Activated T-helper 1 cell treated with Interleukin-2 at 50 U/mL for 16 hours (primary cell): ENCODE measurements at places on chromosomes 1 and 21.

GRCh38 chr1:104463126-104463697, 713.5 kb downstream of the AMY1C start:
- no peak for DNase-seq

DNA sequence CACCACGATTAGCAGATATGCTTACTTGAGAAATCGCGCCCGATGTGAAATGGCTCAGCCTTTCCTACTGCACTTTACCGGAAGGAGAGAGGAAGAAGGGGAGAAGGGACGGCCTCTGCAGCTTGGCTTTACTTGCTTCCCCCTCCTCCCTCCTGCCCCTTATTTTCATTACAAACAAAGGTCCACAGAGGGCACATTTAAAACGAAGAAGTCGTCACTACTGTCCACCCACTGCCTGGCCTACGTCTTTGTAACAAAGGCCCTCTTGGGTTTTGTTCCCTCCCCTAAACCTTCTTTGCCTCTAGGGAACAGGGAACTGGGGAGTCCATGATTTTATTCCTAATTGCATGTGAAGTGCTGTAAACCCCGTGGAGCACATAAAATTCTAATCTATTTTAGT, 308.5 kb downstream of the LMX1A start:
- no peak for DNase-seq

GRCh38 chr1:9691108-9691445, 39.5 kb downstream of the PIK3CD start:
- no peak for DNase-seq

DNA sequence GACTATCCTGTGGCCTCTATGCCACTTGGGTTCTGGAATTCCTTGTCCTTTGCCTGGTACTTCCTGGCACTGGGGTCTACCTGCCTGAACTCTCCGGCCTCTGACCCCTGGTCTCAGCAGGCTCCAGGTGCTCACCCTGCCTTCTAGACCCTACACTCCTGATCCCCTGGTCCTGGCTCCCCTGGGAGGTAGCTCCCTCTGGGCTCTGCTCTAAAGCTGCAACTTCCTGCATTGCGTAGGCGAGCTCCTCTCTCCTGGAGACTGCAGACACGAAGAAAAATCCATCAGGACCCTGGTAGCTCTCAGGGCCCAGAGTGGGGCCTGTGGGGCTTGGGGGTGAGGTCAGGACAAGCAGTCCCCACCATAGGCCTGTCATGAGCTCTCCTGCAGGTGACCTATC, 7.8 kb upstream of the PLEKHG5 start:
- no peak for DNase-seq

DNA sequence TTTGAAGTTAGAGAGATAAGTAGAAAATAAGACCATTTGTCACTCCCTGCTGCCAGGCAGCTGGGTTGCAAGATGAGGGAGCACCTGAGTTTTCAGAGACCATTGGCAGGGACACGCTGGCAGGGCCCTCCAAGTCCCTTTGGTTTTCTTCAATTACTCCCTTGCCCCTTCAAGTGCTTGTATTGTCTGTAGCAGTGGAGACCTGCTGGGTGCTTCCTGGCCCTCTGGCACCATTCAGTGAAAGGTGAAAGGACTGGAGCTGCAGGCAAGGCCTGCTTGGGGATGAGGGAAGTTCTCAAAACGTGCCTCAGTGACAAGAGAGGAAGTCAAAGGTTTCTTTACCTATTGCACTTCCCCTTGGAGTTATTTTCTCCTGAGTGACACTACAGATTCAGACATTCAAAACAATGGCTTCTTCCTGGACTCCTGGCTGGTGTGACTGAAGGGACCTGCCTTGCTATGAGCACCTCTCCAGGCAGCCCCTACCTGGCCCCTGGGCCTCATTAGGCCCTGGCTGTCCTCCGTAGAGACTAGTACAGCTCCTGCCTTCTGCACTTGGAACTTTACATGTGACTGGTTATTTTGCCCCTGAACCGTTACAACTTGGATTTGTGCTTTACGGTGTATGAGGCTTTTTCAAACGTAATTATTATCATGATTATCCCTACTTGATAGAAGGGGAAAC, 100.1 kb downstream of the C1orf21 start:
- DNase-seq: no peak

DNA sequence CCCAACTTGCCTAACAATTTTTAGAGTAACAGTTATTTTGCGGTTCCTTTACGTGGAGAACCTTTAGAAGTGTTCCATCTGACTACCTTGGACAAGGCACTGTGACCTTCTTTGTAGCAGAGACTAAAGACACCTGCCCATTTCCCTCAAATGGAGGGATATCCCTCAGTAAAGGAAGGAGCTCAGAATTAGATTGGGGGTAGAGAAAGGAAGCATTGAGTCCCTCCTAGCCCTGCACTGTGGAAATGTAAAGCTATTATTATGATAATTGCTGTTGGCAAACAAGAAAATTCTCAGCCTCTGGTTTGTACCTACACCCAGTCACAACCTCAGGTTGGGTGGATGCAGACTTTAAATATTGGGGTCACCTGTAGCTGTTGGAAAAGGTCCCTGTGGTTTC, 72.6 kb upstream of the MACF1 start:
- DNase-seq: no peak

DNA sequence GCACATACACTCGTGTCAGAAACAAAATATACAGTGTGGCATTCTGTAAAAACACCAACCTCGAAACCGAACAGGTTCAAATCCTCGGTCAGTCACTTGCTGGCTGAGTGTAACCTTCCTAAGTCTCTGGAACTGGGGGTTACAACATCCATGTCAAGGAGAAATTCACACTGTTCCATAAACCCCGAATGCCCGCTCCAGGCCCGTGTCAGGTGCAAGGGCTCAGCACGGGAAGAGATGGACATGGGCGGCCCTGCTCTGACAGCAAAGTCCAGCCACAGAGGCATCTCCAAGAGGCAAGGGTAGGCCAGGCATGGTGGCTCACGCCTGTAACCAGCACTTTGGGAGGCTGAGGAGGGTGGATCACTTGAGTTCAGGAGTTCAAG, 79.5 kb downstream of the SLC66A1 start:
- no peak for DNase-seq

DNA sequence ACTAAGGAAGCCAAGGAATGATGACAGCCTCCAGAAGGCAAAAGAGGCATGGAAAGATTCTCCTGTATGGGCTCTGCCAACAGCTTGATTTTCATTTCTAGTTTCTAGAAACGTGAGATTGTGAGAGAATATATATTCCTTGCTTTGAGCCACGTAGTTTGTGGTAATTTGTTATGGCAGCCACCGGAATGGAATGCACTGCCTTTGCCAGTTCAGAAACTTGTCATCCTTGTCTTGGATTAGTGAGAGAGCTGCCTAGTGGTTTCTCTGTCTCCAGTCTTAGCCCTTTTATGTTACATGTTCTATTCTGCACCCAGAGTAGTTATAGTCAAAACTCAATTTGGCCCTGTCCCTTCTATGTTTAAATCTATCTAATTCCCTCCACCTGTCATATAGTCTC, 216.0 kb upstream of the PTGFR start:
- DNase-seq: no peak

- DNase-seq: no peak
Measured at GRCh38 chr1:213688655-213689054, 299.1 kb upstream of the PROX1 start.

DNA sequence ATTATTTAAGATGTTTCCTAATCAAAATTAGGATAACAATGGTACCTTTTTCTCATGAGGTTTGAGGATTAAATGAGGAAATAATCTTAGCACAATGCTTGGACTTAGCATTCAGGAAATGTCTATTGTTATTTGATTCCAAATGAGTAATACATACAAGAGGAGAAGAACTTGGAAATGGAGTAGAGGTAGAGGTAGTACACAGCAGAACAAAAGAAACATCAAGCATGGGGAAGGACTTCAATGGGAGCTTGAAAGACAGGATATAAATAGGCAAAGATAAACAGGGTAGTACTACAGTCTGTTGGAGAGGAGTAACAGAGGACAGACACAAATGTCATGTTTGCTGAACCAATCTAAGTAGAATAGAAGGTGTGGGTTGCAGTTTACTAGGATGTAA, 59.5 kb upstream of the RGS2 start:
- DNase-seq: no peak

DNA sequence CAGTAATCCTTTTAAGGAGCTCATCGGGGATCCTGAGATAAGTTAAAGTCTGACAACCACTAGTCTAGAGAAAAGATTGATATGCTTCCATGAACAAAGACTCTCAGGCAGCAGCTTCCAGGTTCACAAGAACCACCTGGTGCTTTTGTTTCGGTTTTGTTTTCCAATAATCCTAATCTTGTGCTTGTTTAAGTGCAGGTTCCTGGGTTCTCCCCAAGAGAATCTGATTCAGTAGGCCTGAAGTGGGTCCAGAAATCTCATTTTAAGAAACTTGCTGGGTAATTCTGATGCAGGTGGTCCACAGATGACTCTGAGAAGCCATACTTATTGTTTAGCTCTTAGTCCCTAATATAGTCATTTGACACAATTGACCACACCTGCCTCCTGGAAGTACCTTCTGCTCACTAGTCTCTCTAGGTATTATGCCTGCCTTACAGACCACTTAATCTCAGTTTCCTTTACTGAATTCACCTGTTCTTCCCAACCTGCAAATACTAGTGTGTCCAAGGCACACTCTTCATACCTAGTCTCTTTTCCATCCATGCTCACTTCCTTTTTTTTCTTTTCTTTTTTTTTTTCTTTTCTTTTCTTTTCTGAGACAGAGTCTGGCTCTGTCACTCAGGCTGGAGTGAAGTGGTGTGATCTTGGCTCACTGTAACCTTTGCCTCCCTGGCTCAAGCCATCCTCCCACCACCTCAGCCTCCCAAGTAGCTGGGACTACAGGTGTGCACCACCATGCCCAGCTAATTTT, 20.5 kb upstream of the FRRS1 start:
- no peak for DNase-seq

DNA sequence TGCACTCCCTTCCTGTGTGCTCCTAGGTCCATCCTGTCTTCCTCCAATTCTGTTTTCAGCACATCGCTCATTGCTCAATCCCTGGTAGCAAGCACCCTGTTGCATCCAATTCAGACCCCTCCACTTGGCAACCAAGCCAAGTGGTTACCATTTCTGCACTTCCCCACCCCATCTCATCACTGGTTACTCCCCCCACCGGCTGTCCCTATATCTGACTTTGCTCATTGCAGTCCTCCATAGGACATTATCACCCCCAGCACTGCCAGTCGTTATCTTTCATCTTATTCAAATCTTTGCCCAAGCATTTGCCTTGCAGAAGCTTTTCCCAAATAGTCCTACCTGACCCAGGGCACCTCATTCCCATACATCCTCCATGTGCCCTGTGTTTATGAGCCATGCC, 2.1 kb upstream of the TMEM9 start:
- no peak for DNase-seq

DNA sequence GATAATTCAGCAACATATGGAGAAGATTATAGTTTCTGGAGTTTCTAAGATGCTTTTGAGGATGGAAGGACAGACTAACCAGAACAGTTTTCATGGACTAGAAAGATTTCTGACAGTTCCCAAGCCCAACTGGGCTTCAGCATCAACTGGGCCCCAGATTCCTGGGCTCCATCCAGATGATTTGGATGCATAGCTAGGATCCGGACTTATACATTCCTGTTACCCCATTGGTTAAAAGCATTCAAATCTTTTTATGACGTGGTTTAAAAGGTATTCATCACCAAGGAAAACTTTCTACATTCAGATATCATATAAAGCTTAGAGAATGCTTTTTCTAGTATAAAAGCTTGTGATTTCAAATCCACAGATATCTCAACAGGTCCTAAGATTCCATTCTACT, 29.7 kb downstream of the TSHB start:
- no peak for DNase-seq

- DNase-seq: no peak
Measured at GRCh38 chr1:101291562-101292380, 55.0 kb downstream of the S1PR1 start.

- no peak for DNase-seq
Measured at GRCh38 chr1:174883409-174883808, 116.3 kb upstream of the CACYBP start.

DNA sequence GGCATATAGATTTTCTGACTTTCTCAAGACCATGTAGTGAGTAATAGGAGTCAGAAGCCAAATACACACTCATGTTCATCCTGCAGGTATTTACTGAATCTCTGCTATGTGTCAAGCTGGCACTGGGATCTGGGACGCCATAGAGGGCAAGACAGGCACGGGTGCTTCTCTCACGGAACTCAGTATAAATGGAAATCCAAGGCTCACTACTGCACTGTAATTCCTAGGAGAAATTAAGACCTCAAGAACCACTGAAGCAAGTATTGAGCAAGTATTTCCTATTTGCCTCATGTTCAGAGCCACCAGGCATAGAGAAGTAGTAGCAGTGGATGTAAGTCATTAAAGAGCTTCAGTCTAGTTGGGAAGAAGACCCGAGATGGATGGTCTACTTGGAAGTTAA, 38.9 kb downstream of the EIF2D start:
- no peak for DNase-seq

DNA sequence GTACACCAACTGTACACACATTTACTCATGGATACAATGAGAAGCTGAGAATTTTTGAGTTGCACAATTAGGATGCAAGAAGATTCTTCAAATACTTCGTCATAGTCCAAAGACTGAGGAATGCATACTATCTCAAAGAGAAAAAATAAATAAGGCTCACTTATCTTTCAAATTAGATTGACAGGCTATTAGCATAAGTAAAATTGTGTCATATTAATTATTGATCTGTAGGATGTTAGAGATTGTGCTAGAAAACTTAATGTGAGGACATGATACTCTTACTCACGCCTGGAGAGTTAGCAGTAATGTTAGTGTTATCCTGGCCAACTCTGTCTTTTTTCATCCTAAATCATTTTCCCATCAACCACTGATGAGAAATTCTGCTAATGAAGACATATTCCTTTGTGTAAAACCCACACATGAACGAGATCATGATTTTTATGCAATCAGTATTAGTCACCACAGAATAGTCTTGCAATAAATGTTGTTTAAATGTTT, 659.0 kb downstream of the LTN1 start:
- DNase-seq: no peak

DNA sequence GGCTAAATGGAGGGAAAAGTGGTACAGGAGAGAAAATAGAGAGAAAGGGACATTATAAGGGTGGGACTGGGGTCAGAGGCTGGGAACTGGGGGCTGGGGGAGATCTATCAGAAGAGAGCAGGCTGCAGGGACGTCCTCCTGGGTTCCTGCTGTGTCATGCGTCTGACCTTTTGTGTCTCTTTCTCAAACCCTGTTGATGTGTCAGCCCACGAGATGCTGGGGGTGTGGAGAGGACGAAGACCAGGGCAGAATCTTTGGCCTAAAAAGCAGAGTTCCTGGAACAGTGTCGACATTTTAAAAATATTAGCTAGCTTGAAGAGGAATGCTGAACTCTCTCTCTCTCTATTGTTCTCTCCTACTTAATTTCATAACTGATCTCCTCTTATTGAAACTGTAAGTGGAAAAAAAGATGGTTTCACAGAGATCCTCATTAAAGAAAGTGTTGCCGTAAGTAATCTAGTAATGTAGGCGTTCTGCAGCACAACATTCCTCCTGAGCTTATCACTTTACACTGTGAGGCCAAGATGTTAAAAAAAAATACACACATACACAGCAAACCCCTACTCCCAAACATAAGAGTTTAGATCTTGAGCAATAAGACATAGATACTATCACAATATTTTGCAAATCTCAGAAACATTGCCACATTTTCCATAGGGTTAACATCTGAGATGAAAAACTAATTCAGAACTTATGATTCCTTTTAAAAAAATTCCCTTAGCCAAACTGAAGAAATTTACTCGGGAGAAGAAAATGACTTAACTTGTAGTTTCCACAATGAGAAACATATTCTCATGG, 52.6 kb downstream of the RUNX1 start:
- no peak for DNase-seq
